ENCODE measurements at places on chromosomes 1 and 21.

GRCh38 chr1:99438656-99439230, 174.5 kb downstream of the PLPPR4 start:
- no peak for DNase-seq

DNA sequence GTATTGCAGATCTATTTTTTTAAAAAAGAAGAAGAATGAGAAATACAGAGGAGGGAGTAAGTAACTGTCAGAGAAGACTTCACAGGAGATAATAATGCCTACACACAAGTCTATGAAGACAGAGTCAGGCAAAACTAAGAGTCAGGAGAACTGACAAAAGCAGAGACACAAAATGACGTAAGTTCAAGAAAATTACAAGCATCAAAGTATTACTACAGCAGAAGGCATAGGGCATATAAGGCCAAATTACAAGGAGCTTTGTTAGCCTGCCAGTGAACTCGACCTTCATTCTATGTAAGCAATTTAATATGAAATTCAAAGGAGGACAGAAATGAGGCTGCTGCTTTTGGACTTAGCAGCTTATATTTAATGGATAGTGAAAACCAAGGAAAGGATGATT, 23.7 kb downstream of the FAF1 start:
- DNase-seq: no peak

GRCh38 chr21:36425286-36425685, 40.1 kb downstream of the CHAF1B start:
- no peak for DNase-seq

DNA sequence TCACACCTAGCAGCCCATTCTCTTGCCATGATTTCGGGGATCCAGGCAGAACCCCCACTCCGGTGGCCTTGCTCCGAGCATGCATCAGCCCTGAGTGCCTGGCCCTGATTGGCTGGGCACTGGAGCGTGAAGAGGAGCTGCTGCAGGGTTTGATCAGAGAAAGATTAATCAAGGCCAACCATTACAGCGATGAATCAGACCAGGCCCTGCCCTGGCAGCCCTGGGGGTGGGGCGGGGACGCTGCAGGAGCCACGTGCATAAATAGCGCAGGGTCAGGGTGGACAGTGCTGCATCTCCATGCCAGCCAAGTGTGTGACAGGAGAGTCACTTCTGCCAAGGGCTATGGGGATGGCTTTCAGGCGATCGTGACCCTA, 3.4 kb upstream of the FAM131C start:
- DNase-seq: no peak

- no peak for DNase-seq
Measured at GRCh38 chr1:36831186-36831810, 203.0 kb downstream of the GRIK3 start.

GRCh38 chr1:61162520-61163258, 80.3 kb downstream of the NFIA start:
- DNase-seq: peak; percentile 30

DNA sequence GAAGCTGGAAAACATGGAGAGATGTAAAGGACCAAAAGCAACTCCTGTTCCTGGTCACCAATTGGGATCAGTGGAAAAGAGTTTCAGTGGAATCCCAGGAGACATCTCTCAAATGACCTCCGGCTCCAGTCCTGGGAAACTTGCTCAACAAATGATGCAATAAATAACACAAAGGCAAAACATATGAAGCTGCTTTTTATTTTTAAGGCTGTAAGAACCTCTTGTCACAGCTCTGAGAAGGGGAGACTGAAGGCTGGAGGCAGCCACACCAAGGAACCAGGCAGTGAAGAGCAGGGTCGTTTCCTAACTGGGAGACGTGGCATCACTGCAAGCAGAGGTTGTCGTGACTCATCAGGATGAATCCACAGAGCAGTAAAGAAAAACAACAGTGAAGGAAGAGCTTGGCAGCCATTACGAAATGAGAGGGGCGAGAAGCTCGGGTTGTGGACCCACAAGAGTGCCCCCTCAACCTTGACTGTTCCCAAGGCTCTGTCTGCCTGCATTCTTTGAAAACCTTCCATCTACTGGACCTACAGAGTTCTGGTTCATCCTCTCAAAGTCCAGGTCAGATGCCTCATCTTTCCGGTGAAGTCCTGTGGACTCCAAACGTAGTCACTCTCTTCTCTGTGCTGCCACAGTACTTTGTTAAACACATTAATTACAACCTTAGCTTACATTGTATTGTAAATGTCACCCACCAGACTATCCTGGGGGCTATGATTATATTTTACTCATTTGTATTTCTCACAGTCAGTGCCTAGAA, 32.1 kb downstream of the JAK1 start:
- DNase-seq: no peak

- no peak for DNase-seq
Measured at GRCh38 chr1:153470707-153471106, 10.3 kb upstream of the S100A7 start.

DNA sequence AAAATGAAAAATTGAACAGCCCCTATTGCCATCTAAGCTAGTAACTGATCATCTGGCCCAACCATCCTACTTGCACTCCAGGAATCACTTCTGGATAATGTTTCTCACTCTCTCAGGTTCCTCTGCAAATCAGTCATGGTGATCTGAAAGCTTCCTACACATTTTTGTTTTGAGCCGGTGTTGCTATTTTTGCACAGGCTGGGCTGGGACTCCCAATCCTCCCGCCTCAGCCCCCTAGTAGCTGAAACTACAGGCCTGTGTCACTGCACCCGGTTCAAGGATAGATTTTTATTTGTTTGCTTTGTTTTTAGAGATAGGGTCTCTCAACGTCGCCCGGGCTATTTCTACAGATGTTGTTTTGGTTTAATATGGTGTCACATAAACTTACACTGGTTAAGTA, 40.5 kb upstream of the HMCN1 start:
- DNase-seq: no peak

- DNase-seq: no peak
Measured at GRCh38 chr1:186841599-186841998, 12.8 kb downstream of the PLA2G4A start.

GRCh38 chr1:161038523-161039153, at the start of gene TSTD1:
Gene TSTD1 (minus strand): TSS chr1:161038964. CDS start chr1:161038889, 75 bp downstream.
- DNase-seq: no peak

DNA sequence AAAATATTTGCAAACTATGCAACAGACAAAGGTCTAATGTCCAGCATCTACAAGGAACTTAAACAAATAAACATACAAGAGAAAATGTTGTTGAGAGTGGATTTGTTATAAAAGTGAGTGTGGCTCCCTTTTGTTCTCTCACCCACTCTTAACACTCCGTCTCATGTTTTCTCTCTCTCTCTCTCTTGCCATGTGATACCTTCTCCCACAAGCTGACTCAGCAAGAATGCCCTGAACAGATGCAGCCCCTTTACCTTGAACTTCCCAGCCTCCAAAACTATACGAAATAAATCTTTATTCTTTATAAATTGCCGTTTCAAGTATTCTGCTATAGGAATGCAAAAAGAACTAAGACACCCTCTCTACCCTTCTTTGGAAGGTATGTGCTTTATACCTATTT, 234.1 kb downstream of the ADGRL2 start:
- DNase-seq: no peak

- no peak for DNase-seq
Measured at GRCh38 chr1:201404722-201405483, 5.8 kb upstream of the LAD1 start.

DNA sequence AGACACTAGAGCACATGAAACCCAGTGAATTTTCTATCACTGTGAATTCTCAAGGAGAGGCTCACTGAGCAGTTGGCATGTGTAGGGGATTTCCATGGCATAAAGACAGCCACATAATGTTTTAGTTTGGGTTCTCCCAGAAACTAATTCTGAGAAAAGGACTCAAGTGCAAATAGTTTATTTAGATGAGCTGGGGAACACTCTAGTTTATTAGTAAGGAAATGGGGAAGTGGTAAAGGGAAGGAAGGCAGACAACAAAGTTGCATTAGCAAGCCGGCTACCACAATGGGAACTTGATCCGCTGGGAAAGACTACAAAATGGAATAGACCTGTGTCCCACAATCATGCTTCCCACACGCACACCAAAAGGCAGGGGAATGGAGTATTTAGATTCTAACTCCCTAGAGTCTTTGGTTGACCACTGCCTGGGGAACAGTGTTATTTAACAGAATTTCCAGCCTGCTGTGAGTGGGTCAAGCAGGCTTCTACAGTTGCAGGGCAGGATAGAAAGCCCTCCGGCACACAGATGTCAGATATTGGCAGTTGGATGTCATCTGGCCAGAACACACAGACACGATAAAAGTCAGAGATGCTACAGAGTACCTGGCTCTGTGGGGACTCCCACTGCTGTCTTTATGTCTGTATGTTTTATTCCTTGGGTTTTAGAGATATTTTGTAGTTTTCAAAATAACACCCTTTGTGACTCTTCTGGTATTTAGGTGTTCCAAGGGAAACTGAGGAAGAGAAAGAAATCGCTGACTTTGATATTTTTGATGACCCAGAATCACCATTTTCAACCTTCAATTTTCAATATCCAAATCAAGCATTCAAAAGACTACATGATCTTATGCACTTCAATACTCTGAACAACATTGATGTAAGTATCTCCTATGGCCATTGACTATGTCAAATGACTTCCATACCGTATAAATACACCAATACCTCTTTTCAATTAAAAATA, 150.1 kb downstream of the PLA2G4A start:
- DNase-seq: no peak

DNA sequence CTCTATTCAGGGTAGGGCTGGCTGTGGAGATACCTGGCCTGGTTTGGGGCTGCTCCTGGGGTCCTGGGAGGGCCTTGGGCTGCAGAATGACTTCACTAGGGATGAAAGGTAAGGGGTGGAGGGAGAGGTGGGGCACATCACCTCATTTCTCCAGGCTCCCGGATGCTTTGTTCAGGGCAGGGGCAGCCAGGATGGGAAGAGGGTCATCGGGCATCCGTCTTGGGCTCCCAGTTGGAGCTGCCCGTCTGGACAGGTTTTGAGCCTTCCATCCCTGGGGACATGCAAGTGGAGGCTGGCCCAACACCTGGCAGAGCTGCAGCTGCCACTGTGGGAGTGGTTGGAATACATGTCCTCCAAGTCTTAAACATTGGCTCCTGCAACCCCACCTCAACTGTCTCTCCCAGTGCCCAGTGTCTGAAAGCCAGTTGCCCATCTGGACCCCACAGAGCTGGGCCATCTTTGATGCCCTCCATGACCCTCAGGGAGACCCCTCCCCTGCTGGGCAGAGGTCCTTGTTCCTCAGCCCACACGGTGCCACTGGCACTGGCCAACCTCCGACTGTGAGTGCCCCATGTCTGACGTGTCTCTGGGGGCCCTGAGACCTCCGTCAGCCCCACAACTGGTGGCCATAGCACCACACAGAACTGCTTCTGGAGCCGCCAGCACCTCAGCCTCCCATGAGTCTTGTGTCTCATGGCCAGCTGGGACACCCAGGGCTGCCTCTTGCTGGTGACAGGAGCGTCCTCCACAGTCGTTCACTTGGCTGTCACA, 52.8 kb downstream of the TRIM11 start:
- no peak for DNase-seq

- no peak for DNase-seq
Measured at GRCh38 chr21:16454399-16454798, 724.6 kb downstream of the USP25 start.

DNA sequence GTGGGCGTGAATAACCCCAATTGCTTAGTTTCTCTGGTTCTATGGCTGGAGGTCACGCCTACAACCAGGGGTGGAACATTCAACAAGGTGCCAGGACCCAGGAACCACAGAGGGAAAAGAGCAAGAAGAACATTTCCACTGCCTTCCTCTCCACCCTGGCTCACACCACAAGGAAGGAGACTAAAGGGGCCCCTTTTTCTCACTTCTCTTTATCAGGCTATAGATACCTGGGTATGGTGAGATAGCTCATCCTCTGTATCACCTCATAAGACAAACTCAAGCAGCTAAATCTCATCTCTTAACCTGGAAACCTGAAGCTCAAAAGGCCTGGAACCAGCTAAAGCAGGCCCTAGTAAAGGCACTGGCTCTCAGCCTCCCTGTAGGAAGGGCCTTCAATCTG, 438.8 kb upstream of the OLFM3 start:
- DNase-seq: no peak

DNA sequence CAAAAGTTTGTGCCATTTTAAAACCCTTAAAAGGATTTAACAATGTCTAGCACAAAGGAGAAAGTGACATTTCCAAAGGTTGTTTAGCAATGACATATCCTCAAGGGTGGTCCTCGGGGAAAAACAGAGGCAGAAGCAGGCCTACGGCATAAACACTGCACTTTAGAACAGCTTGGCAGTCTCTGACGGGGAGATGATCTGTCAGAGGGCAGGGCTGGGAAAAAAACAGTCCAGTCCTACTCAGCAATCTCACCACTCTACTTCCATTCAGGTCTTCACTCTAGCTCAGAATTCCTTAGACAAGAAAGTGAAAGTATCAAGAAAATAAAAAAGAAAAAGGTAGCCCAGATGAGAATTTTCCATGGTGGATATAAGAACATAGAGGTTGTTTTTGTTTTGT, 4.1 kb downstream of the CRYZ start:
- DNase-seq: no peak

Data from K562 (cell line).